NCI-H446 (cell line): ENCODE measurements at places on chromosomes 7 and 10.

GRCh38 chr7:134701272-134701671 is 54.6 kb downstream of the BPGM start:
- DNase-seq = no peak

GRCh38 chr10:123640016-123640535 is 26.1 kb upstream of the GPR26 start:
- no peak for DNase-seq

GRCh38 chr10:119689016-119689580 is 36.8 kb upstream of the INPP5F start:
- DNase-seq = no peak

DNA sequence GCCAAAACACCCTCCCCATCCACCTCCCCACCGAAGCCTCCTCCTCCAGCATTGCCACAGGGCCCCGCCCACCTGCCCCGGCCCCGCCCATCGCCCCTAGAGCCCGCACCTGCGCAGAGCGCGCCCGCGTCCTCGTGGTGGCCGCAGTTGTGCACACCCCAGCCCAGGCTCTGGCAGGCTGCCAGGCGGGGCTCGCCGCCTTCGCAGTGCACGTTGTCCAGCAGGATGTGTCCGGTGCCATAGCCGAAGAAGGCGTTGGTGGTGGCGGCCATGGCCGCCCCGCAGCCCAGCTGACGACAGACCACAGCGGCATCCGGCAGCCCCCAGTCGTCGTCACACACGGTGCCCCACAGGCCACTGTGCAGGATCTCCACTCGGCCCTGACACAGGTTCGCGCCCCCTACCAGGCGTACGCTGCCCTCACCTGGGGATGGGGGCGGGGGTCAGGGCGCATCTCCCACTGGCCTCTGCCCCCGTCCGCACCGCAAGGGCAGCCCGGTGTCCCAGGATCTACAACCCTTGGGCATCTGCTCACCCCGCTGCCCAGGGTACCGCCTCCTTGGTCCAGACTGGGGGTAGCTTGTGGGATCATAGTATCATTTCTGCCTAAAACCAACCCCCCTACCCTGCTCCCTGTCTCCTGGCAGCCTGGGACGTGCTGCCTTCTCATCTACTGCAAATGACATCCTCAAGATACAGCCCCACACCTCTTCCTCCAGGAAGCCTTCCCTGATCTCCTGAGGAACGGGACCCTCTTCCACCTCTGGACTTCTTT is 11.9 kb downstream of the SSC4D start:
- DNase-seq = no peak

DNA sequence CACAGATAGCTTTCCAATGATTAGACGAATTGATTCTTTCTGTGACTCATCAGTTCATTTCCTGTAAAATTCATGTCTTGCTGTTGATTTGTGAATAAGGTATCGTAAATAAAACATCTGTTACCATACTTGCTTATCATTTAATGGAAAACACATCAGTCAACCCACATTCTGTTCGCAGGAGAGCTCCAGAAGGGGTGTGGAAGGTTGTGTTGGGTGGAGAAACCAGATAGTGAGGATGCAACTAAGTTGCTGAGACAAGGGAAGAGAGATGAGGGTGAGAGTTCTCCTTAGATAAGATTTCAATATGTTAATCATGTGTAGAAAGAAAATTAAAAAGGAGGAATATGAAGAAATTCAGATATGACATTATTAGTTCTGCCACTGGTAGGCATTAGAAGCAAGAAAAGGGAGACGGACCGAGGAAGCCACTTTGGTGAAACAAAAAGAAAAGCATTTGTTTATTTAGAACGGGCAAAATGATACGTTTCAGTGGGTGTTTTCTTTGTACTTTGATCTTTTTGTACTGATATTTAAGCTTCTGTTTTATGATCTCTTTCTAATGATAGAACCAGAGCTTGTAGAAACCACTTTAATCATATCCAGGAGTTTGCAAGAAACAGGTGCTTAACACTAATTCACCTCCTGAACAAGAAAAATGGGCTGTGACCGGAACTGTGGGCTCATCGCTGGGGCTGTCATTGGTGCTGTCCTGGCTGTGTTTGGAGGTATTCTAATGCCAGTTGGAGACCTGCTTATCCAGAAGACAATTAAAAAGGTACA is 7.8 kb downstream of the CD36 start:
- no peak for DNase-seq

DNA sequence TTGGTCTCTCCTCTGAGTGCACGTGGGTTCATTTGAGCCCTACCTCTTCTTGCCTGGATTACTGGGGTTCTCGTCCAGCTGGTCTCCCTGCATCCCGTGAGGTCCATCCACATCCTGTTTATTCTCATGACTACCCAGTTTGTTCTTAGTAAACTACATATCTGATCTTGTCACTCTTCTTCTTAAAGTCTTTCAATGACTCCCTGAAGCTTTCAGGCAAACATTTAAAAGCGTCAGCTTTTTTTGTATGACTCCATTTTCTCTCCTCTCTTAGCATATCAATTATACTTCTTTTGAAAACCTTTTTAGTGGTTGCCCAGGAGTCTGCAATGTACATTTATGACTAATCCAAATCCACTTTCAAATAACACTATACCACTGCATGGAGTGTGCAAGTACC is 7.5 kb downstream of the SFXN2 start:
- DNase-seq = no peak

GRCh38 chr7:84812021-84812420 is 374.8 kb downstream of the SEMA3D start:
- DNase-seq = no peak

GRCh38 chr10:31578181-31578852 is 259.3 kb downstream of the ZEB1 start:
- peak; percentile 3 for DNase-seq

DNA sequence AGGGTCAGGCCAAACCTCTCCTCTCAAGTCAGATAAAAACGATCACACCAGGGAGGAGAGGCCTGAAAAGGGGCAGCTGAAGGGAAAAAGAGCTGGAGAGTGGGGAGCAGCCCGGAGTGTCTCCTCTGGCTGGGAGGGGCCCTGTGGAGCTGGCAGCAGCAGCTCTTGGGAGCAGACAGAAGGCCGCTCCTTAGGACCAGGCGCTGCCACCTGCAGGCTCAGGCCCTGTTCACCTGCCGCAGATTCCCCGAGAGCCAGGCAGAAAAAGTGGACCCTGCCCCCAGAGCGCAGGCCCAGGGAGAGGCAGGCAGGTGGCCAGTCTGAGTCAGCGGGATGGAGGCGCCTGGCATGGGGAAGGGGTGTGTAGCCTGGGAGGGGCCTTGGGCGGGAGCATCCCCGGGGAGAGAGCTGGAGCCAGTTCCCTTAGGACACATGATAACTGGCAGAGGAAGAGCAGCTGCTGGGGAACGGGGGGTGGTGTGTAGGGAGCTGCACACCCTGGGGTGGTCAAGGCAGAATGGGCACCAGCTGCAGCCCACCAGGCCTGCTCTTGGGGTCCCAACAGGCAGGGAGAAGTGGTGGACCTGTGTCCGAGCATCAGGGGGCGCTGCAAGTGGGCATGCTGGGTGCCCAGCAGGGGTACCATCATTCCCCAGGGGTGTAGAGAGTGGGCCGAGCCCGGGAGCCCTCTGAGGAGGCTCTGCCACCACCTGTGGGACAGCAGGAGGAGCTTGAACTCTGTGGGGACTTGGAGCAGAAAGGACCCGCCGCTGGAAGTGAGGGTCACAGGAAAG is 177.2 kb upstream of the RHEB start:
- DNase-seq = peak; percentile 23

DNA sequence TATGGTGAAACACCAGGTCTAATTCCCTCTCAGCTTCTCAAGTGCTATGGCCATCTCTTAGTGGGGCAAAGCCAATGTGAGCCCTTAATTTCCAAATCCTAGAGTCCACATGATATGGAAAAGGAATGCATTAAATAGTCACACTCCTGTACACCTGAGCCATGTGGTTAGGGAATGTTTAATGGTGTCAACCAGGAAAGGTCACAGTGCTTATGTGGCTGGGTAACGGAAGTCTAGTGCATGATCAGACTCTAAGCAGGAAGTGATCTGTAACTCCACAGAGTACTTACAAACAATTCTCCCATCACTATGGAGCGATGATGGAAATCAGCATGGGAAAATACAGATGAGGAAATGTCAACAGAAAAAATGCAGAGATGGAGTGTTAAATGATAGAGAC is 148.8 kb downstream of the MAGI2 start:
- DNase-seq = no peak

DNA sequence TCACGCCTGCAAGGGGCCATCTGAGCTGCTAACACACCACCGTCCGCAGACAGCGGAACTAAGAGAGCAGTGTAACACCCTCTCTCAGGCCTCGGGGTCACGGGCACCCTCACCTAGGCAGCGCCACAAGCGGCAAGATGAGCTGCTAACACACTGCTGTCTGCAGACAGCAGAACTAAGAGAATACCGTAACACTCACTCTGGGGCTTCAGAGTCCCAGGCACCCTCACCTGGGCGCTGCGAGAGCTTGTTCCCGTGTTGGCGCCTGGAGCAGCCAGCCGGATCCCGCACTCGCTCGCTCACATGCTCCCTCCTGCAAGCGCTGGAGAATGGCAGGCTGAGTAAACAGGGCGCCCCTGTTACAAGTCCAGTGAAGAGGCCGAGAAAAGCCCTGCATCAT is 160.2 kb downstream of the SRPK2 start:
- DNase-seq = no peak

DNA sequence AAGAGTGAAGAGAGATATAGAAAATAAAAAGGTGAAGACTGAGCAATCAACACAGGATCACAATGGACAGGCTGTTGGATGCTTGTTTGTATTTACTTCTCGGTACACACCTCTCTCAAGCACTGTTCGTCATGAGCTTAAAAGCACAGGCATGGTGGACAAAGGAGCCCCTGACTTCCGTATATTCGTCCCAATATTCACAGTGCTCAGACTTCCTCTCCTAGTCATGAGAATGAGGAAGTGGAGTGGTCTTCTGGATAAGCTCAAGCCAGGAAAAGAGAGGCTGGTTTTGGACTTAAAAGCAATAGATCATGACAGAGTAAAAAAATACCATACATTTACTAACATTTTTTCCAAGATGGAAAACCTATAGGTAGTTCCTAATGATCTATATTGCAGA is 172.5 kb downstream of the SORCS1 start:
- no peak for DNase-seq

GRCh38 chr10:132489053-132489703 is 48.4 kb upstream of the INPP5A start:
- DNase-seq = no peak

- no peak for DNase-seq
Observed at GRCh38 chr7:151109094-151110048, 23.1 kb downstream of the AGAP3 start.

- DNase-seq = no peak
Observed at GRCh38 chr7:152870106-152870693, 110.6 kb downstream of the ACTR3B start.

DNA sequence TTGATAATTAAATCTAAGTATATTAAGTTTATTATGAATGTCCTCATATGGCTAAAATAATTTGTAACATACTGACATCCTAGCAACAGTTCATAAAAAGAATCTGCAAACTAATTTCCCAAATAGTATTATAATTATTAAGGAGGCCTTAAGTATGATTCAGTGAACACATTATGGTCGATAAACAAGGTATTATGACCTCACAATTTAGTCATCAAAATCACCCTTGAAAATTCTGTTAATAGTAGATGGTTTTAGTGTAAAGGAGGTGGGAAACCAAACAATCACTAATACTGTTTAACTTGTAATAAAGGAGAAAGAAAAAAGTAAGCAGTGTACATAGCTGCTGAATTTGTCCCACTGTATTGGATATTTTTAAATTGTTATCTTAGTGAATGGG is 2.1 kb downstream of the ETV1 start:
- DNase-seq = no peak

- no peak for DNase-seq
Observed at GRCh38 chr10:58662314-58662713, 149.6 kb downstream of the BICC1 start.

GRCh38 chr10:8508882-8509281 is 454.4 kb downstream of the GATA3 start:
- no peak for DNase-seq
